ENCODE measurements at places on chromosomes 2 and 18.
A peak's percentile ranks its signal among the peaks of the same experiment; 100 is the strongest.

DNA sequence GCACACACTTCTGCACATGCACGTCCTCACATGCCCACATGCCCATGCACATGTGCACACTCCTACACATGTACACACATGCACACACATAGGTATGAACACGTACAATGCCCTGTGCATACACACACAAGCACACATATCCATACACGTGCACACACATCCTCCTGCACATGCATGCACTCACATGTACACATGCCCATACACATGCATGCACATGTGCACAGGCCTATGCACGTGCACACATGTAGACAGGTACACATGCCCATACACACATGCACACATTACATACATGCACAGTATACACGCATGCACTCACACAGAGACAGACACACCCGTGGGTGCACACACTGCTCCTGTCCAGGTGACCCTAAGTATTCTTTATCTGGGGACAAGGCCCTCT, 34.3 kb downstream of the GPC1 start:
- DNase-seq: no peak

DNA sequence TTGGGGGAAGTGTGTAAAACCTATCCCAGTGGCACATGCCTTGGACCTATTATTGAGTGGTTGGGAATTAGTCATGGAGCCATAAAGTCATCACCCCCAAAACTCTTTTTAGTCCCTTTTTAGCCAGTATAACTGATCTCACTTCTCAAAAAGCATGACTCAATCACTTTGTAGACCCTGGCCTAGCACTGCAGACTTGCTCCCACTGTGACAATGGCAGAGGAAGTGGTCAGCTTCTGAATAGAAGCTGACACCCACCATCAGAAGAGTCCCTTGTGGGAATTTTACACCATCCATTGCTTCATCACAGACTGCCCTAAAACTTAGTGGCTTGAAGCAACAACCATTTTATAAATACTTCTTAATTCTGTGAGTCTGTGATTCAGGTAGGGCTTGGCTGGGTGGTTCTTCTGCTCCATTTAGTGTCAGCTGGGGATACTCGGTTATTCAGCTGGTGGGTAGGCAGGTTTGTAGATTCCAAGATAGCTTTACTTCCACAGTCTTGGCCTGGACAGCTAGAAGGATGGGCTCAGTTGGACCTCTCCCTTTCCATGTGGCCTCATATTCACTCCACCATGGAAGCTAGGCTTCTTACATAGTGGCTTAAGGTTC, 10.8 kb upstream of the ITGA6 start:
- DNase-seq: no peak

GRCh38 chr2:68412127-68412819, 47.2 kb downstream of the PLEK start:
- DNase-seq: no peak

DNA sequence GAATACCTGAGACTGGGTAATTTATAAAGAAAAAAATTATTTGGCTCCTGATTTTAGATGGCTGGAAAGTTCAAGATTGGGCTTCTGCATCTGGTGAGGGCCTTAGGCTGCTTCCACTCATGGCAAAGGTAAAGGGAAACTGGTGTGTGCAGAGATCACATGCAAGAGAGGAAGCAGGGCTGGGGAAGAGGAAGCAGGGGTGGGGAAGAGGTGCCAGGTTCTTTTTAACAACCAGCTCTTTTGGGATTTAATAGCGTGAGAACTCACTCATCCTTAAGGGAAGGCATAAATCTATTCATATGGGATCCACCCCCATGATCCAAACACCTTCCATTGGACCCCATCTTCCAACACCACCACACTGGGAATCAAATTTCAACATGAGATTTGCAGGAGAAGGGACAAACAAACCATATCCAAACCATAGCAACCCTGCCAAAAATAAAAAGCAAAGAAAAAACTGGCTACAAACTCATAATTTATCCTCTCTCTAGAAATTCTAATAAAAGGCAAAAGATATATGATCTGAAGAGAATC, 30.4 kb downstream of the PRKRA start:
- no peak for DNase-seq

GRCh38 chr18:70398076-70398475, 109.2 kb downstream of the SOCS6 start:
- DNase-seq: no peak

- no peak for DNase-seq
These were observed 133.5 kb upstream of the SLC14A2 start for GRCh38 chr18:45481821-45482220.

DNA sequence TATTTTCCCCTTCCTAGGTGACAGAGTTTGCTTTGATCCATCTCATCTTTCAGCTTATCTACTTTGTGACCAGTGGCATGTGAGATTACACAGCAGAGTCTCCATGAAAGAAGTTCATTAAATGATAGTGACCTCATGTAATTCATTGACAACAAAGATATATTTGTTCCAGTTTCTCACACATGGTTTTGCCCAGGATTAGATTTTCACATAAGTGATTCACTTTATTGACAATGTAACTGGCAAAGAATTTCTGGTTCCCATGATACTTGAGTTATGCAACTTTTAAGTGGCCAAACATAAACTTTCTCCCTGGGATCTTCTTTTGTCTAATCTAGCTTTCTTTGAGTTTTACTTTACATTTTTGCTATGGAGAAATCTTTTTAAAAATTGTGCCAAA, 50.0 kb downstream of the MC4R start:
- no peak for DNase-seq

- DNase-seq: peak; percentile 28
These were observed at the start of gene UCN for GRCh38 chr2:27308359-27308881. TSS of gene UCN (minus strand) at chr2:27308445. CDS start at chr2:27307895, 550 bp downstream.

DNA sequence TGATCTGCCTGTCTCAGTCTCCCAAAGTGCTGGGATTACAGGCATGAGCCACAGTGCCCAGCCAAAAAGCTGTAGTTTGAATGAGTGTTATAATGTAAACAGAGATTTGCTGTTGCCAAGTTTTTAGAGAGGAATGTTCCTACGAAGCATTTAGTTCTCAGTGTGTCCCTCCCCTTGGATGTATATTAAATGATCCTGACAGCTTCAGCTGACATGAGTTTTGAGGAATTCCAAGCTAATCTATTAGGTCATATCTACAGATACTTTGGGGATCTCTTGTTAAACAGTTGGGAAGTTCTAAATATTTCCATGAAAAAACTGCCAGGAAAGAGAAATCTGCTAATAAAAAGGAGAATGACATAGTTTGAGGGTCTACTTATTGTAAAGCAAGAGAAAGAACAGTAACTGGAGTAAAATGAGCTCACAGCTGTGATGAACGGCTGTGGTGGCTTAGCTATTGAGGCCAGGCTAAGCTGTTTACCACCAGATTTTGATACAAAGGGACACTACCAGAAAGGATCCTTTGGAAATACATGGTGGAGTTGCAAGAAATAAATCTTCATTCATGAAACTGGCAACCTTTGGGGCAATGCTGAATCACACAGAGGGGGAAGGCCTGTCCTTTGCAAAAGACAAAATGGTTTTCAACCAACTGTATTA, 2.6 kb upstream of the STON1 start:
- no peak for DNase-seq

- DNase-seq: no peak
These were observed 1017.6 kb upstream of the PIK3C3 start for GRCh38 chr18:40937386-40937785.

DNA sequence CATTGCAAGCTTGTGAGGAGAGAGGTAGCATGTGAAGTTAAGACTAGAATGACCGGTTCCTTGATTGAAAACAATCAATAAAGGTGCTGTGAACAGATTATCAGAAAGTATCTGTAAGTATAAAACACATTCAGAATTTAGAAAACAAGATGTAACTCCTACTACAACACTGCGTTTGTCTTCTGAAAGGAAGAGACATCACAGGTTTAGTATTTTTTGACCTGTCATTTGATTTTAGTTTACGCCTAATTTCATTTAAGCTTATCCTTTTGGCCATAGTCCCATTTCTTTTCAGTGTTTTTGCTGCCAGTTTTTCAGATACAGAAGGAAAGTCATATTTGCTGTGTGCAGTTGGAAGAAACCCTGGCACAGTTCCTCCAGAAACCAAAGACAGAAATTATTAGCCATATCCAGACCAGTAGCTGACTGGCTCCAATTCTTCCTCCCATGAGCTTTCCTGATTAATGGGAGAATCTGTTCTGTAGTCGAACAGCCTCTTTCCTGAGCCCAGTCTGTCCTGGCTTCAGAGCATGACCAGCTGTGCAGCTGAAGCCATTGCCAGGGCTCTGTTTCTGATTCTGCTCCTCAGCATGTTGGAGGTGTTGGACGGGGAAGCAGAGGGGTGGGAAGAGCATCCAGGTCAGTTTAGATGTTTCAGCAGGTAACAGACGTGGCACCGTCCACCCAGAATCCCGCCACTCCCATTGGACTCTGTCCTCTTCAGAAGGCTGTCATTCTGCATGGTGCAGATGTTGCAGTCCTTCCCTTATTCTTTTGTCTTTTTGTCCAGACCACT, 61.0 kb downstream of the CRIM1 start:
- DNase-seq: no peak

- no peak for DNase-seq
These were observed 62.7 kb upstream of the CAPN13 start for GRCh38 chr2:30869988-30870387.

DNA sequence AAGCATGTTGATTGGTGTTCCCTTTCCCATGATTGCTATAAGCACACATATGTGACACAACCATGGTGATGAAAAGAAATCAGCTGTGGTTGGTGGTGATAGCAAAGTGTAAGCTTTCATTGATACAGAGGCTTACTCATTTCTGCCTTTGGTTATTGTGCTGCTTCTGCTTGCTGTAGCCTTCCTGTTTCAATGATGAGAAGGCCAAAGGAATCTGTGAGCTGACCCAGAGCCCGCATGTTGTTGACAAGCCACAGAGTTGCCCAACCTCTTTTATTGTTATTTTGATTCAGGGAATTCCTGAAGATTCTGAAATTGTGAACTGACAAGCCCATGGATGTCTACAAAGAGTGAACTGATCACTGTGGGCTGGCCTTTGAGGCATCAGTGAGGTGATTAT, 164.4 kb downstream of the TMEFF2 start:
- DNase-seq: no peak

- DNase-seq: no peak
These were observed 38.7 kb upstream of the ANXA4 start for GRCh38 chr2:69703189-69703588.

DNA sequence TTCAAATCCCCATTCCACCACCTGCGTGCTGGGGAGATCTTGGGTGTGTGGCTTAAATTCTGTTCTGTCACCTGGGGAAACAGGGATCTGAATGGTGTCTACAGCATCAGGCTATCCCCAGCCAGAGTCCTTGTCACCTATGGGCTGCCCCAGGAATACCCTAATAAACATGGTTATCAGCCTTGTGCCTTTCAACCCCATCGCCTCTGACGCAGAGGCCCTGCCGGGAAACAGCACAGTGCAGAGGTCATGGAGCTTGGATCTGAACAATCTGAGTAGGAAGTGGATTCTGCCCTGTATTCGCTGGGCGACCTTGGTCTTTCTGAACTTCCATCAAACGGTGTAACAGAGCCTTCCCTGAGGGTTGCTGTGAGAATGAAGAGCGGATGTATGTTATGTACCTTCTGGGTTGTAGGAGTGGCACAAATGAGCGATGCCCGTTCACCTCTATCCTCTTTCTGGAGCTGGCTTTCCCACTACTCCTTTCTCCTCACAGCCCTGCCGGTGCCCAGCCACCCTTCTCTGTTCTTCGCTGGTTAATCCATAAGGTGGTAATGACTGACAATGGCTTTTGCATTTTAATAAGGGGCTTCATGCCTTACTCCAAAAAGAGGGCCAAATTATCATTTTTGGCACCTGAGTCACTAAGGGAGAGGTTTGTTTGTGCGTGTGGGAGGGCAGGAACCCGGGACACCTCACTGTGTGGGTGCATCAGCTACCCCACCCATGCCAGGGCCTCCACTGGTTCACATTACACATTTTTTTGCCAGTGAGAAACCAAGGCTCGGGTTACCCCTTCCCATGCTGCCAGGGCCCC, 256.5 kb downstream of the MYCN start:
- peak; percentile 18 for DNase-seq

DNA sequence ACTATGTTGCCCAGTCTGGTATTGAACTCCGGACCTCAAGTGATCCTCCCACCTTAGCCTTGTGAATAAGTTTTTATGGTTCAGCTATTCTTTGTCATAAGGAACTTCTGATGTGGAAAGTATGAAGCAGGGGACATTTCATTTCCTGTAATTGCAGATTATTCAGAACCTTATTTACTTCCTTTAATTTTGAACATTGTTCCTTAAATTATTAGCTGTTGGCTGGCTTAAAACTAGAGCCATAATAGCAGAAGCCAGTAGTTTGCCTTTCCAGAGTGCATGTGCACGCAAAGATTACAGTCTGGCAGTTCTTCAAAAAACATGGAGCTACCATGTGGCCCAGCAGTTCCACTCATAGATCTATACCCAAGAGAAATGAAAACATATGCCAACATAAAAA, 53.1 kb downstream of the PMS1 start:
- DNase-seq: no peak

- DNase-seq: peak; percentile 69
These were observed 141.9 kb upstream of the LGALSL start for GRCh38 chr2:64311948-64312621.

- DNase-seq: no peak
These were observed 30.8 kb downstream of the FBXO48 start for GRCh38 chr2:68436270-68436669.

DNA sequence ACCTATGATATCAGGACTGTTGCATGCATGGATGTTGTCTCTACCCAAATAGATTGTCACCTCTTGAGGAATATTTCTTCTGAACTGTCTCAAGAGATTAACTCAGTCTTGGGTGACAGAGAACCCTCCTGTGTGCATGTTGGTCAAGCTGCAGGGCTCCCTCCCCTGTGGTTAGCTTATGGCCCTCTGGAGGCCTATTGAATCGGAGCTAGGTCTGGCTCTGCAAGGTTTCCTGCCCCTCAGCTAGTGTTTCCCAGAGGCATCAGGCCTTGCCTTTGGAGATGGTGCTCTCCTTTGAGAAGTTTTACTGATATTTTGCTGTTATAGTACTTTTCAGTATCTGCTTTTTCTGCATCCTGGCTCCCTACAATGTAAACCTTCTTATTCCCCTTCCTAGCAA, 769.2 kb upstream of the FAM98A start:
- DNase-seq: no peak

DNA sequence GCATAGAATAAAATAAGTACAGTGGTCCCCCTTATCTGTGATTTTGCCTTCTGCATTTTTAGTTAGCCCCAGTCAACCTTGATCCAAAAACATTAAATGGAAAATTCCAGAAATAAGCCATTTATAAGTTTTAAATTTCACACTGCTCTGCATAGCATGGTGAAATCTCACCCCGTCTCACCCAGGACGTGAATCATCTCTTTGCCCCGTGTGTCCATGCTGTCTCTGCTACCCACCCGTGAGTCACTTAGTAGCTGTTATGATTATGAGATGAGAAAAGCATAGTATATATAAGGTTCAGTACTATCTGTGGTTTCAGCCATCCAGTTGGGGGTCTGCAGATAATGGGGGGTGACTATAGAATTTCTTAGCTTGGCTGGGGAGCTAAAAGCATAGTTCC, 67.3 kb downstream of the RHBDD1 start:
- DNase-seq: no peak

GRCh38 chr2:153455861-153456260, 22.7 kb downstream of the RPRM start:
- DNase-seq: no peak
